ENCODE measurements at places on chromosomes 4 and X.

- DNase-seq: no peak
Observed at GRCh38 chr4:42554072-42554471, 102.8 kb downstream of the ATP8A1 start.

DNA sequence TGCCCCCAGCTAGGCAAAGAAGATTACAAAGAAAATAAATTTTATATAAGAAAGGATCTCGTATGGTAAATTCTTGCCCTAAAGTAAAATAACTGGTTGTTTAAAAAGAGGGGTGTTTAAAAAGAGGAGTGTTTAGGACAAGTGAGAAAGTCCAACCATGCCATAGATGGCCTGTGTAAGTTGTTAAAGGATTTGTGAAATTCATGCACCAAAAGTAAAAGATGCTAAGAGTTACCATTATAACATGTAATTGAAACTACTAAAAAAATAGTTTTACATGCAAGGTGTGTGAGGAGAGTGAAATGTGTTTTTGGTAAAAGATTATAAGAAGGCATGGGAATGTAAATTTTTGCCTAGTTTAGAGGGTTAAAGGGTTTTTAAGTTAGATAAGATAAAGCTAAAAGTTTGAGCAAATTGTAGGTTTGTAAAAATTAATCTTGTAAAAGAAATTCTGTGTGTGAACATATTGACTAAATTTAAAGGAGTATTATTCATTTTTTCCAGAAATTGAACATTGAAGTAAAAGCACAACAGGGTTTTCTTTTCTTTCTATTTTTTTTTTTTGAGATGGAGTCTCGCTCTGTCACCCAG lies 20.1 kb downstream of the HTT-AS start:
- no peak for DNase-seq

- no peak for DNase-seq
Observed at GRCh38 chr4:20431543-20431951, 179.8 kb downstream of the SLIT2 start.

DNA sequence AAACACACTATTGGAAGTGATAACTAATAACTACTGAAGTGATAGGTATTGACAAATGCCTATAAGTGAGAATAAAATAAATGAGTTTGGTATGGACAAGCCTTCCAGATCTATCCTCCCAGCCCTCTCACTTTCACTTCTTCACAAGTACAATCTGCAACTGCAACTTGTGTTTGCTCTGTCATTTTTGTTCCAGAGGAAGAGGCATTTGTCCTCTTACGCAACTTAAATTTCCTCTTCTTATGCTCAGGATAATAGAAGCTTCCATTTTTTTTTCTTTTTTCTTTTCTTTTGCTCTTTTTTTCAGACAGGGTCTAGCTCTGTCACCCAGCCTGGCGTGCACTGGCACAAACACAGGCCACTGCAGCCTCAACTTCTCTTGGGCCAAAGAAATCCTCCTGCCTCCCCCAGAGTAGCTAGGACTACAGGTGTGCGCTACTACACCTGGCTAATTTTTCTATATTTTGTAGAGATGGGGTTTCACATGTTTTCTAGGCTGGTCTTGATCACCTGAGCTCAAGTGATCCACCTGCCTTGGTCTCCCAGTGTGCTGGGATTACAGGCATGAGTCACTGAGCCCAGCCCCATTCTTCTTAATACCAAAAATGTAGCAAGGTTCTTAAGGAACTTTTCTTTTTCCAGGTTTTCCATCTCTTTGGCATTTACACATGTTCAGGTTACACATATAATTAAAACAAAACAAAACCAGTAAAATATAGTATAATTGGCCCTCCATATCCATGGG lies 73.1 kb downstream of the PDGFC start:
- DNase-seq: no peak

DNA sequence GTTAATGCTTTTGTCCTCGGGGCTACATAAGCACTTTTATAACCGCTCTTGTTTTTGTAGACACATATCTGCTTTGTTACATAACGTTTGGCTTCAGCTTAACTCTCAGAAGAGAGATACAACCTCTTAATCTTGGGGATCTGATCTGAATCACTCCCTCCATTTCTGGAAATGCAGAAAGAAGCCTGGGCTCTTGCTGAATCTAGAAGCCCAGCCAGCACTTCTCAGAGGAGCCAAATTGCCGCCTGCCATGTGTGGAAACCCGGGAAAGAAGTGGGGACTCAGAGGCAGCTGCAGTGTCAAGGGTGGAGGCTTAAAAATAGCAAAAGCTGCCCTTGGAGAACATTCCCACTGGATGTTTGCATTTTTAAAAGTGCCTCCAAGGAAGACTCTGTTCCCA lies 69.3 kb upstream of the LDB2 start:
- no peak for DNase-seq

GRCh38 chr4:122434285-122434684 lies 22.2 kb downstream of the IL2 start:
- DNase-seq: no peak

DNA sequence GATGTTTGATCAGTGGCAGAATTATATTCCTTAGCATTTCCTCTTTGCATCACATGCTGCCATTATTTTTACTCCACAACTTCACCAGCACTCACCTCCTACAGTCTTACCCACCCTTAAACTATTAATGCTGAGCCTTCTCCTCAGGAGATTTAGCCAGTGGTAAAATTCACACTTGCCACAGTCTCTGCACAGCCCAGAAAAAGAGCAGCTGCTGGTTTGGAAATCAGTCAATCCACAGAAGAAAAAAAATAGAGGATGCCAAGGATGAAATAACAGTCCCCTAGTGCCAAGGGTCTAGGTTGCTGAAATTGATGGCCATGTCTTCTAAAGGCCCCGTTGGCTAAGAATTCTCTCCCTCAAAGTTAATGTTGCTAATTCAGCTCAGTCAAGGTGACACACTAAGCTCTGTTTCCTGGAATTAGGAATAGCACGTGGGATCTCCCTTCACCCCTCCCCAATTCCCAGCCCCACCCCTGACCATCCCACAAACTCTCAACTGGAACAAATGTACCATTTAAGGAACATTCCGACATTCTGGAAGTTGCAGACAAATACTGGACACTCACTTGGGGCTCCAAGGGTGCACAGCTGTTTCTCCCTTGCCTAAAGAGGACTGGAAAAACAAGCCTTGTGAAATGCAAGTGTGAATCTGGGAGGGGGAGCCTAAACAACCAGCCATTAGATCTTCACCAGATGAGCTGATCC lies 5.7 kb downstream of the ATP1B4 start:
- no peak for DNase-seq

GRCh38 chr4:79249881-79250503 lies 75.9 kb downstream of the NAA11 start:
- DNase-seq: no peak

GRCh38 chrX:73447311-73447794 lies 500 bp downstream of the CDX4 start:
- no peak for DNase-seq

- peak; percentile 63 for DNase-seq
Observed at GRCh38 chr4:77156533-77156911, 485 bp upstream of the CCNG2 start.

GRCh38 chrX:40471965-40472648 lies 108.7 kb upstream of the ATP6AP2 start:
- no peak for DNase-seq

- no peak for DNase-seq
Observed at GRCh38 chr4:83214079-83214478, 70.5 kb downstream of the COQ2 start.

DNA sequence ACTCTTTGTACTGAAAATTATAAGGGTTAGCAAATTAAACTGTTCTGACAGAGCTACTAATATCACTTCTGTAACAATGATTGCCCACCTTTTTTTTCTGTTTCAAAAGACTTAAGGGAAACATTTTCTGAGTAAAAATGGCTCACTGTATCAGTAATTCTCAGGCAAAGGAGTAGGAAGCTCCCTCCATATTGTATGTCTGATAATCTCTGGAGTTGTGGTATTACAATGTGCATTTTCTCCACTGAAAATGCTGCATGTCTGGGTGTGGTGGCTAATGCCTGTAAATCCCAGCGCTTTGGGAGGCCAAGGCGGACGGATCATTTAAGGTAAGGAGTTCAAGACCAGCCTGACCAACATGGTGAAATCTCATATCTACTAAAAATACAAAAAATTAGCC lies 4.4 kb upstream of the STAP1 start:
- DNase-seq: no peak

DNA sequence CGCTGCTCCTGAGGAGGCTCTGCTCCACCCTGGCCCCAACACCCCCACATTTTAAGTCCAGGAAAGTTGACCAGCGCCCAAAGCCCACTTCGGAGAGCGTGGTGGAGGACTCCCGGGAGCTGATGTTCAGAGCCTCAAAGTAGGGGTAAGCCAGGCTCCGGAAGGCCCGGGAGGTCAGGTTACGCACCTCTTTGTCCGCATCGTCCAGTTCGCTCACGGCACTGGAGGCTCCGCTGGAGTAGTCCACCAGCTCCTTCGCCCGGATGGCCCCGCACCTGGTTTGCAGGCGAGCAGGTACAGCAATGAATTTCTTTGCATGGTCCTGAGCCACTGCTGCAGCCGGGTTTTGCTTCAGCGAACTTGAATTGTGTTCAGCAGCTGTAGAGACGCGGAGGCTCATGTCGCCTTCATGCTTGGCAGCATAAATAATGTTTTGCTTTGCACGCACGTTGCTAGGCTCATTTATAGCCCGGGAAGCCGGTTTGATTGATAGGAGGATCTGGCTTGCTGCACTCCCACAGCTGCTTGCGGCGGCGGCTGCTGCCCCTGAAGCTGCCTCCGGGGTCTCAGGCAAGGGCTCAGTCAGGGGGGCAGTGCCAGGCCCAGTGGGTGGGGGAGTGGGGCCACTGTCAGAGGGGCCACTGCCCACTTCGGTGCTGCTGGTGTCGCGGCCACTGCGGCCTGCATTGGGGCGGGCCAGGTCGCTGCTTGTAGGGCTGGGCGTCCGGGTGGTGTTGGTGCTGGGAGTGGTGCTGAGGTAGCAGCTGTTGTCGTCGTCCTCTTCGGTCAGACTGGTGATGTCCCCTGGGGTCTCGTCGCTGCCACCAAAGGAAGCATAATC lies 4.8 kb downstream of the C4orf54 start:
- DNase-seq: no peak

- no peak for DNase-seq
Observed at GRCh38 chr4:133147286-133147821, 1.7 kb upstream of the PCDH10 start.

DNA sequence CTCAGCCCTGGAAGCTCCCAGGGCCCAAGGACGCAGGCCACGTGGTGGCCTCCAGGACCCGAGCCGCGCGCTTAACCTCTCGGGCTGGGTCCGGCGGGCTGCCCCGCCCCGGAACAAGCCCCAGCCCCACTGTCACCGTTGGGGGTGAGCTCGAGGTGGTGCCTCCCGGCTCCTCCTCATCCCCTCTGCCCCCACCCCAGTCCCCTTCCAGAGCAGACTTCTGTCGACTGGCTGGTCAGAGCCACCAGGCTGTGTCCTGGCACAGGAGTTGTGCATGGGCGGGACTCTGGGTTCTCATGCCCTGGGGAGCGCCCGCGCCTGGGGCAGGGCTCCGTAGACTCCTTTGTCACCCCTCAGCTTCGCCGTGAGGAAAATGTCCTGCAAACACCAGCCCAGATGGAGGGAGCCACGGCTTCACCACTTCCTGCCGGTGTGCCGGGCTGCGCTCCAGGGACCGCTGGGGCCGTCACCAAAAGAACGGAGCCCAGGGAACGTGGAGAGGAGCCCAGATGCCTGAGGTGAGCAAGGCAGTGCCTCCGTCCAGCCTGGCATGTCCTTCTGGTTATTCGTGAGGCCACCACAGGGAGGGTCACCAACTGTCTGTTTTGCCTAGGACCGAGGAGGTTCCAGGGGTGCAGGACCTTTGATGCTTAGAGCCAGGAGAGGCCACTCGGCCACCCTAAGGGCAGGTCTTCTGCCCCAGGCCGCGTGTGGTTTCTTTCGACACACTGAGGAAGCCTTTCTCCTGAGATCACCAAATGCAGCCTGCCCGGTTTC lies 7.1 kb upstream of the RGS12 start:
- no peak for DNase-seq

DNA sequence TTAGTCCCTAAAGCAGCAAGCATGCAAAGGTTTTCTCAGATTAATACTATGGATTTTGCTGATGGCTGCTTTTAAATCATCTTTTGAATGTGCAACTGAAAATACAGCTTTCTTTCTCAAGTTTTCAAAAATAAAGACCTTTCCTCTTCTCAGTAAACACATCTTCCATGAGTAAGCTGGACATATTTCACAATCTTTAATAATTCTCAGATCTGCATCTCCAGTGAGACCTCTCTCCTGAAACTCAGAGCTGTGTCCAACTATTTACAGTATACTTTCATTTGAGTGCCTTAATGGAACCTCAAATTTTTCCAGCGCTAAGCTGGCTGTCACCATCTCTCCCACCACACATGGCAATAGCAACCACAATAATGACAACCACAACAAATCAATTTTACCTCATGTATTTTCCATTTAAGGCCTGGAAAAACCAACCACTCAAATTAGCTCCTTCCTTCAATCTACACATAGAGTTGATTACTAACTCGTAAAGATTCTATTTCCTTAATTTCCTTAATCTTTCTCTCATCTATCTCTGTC lies 192.4 kb upstream of the RPL34 start:
- no peak for DNase-seq

GRCh38 chrX:48083212-48083611 lies 11.8 kb upstream of the ZNF630 start:
- DNase-seq: no peak

GRCh38 chr4:145881576-145881975 lies 57.0 kb downstream of the ZNF827 start:
- no peak for DNase-seq

GRCh38 chrX:7996414-7996813 lies 69.2 kb upstream of the PNPLA4 start:
- DNase-seq: no peak

DNA sequence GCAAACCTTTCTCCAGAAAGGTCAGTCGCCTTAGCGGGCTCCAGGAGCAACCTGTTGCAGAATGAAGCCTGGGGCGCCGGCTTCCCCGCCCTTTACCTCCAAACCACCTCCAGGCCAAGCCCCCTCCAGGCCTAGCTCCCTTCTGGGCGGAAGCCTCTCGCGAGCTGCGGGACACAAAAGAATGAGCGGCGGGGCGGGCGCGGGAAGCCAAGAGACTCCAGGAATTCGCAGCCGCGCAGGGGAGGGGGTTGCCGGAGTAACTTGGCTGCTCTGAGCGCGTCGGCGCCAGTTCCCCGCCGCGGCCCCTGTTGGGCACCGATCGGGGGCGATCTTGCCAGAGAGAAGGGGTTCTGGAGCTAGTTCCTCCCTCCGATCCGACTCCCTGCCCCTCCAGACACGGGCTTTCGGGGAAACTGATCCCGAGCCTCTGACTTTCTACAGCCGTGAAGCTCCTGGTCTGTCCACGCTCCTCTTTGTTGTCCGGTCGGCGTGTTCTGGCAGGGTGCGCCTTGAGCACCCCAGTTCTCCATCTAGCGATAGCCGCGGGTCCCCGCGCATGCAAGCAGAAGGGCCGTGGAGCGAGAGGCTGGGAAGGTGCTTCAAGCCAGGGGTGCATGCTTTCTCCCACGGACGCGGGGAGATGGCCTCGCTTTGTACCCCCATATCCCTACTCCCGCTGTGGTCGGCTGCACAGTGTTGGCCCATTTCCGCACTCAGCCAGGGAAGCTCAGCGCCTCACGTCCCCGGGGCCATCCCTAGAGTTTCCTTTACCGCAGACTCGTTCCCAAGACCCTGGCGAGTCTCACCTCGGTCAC lies 1.2 kb downstream of the PROM1 start:
- DNase-seq: no peak

GRCh38 chr4:43325220-43325967 lies 432.9 kb downstream of the GRXCR1 start:
- no peak for DNase-seq

Data from stimulated activated CD8-positive, alpha-beta memory T cell treated with anti-CD3 and anti-CD28 coated beads, Interleukin-15, amount 100 ng/mL, for 24 hours (primary cell).